ENCODE measurements at places on chromosomes 3 and 15.

DNA sequence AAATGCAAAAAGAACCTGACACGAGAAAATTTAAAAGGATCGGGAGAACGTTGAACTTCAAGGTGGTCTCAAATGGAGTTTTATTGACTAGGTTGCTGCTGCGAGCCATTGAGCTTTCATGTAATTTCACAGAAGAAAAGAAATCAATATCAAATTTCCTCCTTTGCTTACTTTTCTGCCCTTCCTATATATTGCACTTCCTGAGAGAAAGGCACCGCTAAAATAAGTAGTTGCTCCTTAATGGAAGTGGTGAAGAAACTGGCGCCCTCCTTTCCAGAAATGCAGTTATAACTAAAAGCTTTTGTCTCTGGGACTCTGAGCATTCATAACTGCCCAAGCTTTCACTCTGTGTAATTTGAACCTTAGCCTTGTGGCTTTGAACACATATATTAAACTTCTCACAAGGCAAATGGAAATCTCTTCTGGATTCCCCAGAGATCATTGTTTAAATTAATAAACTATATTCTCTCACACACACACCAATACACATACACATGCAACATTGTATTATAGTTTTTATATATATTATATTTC, 13.4 kb downstream of the EID1 start:
- DNase-seq, result no peak

DNA sequence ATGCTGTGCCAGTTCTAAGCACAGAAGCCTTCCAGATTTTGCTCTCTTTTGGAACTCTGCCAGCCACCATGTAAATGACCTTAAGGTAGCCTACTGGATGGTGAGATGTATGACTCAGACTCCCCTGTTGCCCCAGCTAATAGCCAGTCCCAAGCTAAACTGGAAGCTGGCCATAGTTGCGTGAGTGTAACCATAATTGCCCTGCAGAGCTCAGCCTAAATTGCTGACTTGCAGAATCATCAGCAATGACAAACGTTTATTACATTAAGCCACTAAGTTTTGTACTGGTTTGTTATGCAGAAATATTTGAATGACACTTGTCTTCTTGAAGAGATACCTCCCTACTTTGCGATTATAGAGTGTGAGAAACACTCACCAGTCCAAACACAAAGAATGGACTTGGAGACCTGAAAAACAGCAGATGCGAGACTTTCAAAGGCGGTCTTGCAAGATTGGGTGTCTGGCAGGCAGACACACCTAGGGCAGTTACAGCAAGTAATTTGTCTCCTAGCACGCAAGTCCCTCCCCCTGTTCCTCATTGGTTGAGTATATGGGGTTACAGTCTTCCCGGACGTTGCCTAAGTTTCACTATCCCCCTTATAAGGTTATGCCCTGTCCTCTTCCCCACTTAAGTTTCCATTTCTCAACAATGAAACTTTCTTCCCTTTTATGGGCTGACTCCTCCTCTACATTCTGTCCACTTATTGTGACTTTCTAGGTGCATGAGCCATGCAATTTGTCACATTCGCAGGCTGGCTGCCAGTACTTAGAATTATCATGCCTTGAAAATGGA, 83.6 kb upstream of the XCR1 start:
- no peak for DNase-seq

GRCh38 chr15:80693682-80694610, 1.2 kb upstream of the ABHD17C start:
- no peak for DNase-seq

DNA sequence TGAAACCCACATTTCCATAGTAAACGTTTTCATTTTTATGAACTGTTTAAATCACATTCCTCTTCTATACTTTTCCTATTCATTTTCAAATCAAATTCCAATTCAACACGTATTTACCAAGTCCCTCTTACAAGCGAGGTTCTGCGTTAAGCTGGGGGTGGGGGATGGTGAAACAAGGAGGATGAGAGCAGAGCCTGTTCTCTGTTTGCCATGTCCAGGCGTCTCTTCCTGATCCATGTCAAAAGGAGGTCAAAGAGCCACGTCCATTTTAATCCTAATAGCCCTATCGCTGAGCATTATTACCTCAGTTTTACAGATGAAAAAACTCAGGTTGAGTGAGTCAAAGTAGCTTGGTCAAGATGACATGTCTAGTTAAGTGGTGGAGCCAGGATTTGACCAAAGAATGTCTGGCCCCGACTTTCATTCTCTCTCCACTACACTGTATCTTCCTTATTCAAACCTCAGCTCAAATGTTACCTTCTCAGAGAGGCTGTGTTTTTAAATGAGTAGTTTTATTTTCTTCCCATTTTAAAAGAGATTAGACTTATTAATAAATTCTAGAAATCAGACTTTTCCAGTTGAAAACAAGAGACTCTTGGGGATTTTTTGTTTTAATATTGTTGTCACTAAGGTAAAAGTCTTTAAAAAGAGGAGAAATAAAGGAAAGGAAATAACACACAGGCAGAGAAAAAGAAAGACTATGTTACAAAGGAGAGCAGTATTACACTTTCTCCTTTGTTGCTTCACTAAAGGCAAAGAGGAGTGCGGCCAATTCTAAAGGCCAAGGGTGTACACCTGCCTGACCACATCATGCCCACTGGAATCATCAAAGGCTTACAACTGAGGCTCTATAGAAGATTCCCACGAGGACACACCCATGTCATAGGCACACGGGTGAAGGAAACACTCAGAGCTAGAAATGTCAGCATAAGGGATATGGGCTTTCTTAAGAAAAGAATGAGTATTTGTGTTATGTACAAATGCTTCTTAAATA, 42.4 kb downstream of the MYO5A start:
- no peak for DNase-seq

DNA sequence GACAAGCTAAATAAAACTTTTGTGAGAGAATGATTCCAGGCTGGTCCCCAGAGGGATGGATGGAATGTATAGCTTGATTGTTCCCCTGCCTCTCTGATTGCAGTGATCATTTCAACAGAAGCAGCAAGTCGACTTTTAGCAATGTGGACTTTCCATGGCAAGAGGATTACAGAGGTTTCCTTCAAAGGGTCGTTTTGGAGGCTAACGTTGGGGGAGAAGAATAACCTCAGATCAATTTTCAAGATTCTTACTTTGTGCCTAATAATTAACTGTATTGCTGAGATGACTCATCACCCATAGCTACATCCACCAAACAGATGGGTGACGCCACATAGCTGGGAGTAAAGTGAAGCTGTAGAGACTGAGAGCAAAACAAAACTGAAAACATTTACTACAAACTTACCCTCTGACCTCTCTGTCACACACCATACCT, 79.9 kb downstream of the GTPBP8 start:
- no peak for DNase-seq

DNA sequence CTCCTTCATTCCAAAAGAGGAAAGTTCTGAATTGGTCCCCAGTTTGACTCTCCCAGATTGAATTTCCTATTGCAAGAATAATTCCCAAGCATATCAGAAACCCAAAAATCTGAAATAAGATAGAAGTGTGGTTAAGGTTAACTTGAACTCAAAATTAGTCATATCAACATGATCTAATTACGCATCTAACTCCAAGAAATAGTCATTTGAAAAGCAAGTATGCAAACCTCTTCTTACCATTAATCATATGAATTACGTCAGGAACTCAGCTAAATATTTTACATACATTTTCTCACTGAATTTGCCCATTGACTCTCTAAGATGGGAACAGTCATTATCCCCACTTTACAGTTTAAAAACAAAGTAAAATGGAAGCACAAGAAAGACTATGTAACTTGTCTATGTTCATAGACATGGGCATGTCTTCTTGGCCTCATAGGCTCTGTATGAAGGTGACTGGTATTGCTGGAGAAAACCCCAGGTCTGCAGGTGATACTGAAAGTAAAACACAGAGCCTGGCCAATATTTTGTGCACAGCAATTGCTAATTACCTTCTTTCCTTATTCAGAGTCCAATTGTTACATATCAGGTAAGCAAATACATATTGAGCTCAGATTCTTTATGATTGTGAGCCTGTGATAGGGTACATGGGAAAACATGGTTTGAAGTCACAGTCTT, 139.2 kb downstream of the ATP8B4 start:
- no peak for DNase-seq

DNA sequence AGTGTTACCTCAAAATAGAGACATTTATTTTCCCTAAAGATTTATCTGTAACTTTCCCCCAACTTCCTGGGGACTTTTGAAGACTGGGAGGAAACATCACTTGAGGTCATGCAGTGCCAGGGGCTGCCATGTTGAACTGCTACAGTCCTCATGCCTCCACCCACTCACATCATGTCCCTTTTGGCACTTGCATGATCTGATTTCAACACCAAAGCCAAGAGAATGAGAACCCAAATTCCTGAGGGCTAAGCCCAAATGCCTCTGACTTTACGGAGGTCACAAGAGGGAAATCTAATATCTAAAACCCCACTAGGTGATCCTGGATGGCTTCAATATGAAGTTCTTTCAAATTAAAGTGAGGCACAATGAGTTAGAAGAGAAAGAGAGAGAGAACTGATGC, 213.1 kb downstream of the NTRK3 start:
- DNase-seq, result no peak

DNA sequence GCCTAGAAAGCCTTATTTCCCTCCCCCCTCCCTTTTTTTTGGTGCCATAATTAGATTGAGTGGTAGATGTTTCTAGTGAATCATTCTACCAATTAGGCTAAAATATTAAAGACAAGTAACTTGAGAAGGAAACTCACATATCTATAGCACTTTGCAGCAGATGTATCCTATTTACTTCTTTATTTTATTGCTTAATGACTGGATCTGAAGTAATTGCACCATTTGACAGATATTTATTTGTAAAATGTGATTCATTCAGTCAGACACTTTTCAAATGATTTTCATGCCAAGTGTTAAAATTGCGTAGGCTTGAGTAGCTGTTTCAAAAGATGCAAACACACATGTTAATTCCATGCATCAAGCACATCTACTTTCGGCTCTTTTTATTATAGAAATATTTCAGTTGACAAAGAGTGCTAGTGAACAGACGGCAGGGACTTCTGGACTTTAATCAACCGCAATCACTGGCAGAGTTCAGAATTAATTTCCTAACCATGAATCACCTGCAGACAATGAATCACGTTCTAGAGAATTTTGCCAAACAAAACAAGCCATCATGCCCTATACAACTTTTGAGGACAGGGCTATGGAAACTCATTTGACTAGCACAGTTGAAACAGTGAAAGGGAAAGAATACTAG, 636.8 kb downstream of the MECOM start:
- DNase-seq, result no peak
